ENCODE measurements at places on chromosomes 11 and 22. TPM values are rescaled to one million over a fixed set of nuclear protein-coding genes. Genes with fewer than 3 reads are reported as not detected.

- DNase-seq = no peak
Observed at GRCh38 chr11:45369313-45369712, 83.2 kb upstream of the SYT13 start.

GRCh38 chr11:87212891-87213290, 175.2 kb downstream of the TMEM135 start:
- DNase-seq = no peak

GRCh38 chr11:113593698-113594308, 112.3 kb downstream of the TMPRSS5 start:
- no peak for DNase-seq

- DNase-seq = no peak
Observed at GRCh38 chr11:12646478-12646877, 27.7 kb upstream of the TEAD1 start.

DNA sequence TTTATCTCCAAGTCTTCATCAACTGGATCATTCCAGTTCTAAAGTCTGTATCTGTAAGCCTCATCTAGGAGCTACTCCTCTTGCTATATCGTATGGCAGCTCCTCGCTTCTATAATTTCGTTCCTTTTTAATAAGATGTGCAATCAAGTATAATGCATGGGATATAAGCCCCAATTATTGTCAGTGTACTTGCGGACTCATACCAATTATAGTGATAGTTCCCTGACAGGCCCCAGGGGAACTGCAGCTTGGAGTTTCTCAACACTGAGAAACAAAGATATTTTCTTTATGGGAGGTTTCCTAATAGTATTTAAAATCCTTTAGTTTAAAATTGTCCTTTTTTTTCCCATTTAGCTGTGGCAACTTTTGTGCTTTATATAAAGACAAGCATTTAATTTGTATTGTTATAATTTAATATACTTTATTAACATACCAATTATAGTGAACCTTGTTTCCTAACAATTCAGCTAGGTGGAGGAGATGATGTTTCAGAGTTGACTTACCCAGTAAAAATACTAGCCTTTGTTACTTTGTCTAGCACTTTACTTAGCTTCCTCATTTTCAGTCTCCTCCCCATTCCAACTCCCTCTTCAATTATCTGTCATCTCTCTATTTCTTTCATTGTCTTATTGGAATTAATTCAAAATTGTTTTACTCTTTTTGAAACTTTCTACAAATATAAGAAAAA, 25.3 kb upstream of the DDX17 start:
- no peak for DNase-seq

- DNase-seq = no peak
Observed at GRCh38 chr11:134347441-134347840, 15.7 kb downstream of the GLB1L2 start.

GRCh38 chr11:109363682-109364081, 58.3 kb upstream of the C11orf87 start:
- no peak for DNase-seq

DNA sequence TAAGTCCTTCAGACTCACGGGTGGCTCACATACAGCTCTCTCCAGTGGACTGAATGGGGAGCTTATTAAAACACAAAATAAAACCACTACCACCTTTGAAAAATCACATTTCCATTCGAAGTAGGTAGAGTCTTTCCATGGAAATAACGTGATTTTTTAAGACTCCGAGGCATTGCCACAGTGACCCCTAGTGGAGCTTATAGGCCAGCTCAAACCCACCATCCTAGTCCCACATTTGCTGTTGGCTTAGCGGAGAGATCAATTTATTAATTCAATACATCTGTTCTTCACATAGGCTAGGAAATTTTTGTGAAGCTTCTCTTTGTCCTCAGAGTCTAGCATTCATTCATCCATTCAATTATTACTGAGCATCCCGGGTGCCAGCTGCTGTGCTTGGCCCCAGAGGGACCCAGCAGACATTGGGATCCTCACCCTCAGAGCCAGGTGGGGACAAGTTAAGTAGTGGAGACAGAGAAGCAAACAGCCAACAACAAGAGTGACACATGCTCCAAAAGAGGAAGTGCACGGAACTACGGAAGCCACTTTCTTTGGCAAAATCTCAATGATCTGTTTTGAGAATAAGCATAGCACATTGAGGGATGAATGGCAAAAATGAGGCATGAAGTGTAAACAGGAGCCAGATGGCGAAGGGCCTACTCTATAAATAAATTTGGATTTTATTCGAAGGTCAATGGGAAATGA, 10.2 kb upstream of the P4HA3 start:
- no peak for DNase-seq

DNA sequence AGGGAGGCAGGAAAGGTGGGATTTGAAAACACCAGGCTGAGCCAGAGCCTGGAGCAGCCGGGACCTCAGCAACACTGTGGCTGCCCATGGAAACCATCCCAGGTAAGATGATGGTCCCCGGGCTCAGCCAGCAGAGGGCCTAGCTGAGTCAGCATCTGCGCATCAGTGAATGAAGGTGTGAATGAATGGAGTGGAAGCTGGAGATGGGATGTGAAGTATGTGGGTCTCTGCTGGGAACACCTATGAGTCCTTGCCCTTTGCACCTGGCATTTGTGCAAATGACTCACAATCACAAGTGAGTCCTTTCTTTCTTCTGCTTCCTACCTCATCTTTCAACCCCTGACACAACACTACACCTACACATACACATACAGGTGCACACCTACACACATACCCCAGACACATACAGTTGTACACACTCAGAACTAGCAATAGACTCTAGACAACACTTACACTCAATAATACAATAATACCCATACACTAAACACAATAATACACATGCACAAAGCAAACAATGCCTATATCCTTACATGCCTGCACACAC, 62.8 kb upstream of the PRDM11 start:
- DNase-seq = no peak

DNA sequence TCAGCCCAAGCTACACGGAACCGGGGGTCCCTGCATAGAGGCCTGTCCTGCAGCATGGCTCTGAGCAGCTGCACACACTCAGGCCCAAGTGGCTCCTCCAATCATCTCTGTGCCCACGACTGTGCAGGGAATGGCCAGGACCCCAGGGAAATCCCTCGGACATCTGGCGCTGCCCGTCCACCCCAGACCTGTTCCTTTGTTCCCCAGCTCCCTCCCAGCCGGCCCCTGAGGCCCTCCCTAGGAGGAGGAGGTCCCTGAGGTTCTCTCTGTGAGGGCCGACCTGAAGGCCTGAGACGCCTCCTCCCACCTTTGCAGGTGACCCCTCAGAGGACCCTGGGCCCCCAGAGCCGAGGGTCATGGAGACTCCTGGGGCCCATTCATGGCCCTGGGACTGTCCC, 1.1 kb downstream of the MLC1 start:
- DNase-seq = no peak

DNA sequence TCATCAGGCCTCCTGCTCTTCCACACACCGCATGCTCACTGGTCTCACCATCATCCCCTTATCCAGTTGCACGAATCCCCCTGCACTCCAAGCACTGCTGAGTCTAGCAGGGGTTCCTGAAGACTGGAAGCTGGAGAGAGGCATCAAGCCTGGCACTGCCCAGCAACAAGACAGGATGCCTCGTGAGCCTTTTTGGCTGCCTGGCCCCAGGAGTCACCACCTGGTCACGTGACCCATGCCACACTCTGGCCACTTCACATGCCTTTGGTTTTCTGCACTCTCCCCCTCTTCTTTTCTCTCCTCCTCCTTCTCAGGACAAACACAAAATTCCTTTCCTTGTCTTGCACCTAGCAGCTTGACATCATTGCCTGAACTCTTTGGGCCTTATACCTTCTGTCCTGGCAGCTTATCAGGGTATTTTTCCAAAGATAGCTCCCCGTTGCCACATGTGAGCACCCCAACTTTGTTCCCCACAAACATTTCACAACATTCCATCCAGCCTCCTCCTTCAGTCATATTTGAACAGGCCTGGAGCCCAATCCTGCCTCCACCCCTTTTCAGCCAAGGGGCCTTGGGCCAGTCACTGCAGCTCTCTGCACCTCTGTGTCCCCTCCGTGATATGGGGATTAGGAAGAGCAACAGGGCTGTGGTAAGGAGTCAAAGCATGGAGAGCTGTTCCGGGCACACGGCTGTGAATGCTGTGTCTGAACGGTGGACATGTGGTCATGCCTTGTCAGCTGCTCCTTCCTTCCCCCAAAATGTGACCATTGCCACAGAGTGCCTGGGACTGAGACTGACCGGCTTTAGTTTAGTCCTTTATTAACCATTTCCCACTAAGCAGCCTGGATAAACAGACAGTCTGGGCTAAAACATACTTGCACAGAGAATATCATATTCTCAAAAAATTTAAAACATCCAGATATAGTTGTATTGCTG, 2.8 kb upstream of the PACSIN2 start:
- no peak for DNase-seq

DNA sequence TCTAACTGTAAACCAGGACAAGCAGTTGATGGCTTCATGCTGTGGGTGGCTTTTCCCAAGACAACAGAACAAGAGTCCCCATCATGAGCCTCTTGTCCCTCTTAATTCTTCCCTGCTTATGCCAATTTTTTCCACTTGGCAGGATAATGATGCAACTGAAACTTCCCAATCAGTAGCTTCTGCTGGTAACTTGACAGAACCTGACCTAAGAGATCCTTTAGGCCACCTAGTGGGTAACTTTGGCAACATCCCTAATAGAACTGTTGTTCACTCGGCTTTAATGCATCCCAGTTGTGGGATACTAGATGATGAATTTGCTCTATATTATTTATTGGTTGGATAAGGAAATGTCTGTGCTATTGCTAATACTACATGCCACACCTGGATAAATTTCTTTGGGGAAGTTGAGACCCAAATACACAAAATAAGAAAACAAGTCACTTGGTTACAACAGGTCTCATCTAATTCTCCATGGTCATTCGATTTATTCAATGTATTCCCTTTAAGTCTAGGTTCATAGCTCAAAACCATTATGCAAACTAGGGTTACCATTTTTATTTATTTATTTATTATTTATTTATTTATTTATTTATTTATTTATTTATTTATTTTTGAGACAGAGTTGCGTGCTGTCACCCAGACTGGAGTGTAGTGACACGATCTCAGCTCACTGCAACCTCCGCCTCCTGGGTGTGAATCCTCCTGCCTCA, 41.4 kb upstream of the NFAM1 start:
- no peak for DNase-seq

DNA sequence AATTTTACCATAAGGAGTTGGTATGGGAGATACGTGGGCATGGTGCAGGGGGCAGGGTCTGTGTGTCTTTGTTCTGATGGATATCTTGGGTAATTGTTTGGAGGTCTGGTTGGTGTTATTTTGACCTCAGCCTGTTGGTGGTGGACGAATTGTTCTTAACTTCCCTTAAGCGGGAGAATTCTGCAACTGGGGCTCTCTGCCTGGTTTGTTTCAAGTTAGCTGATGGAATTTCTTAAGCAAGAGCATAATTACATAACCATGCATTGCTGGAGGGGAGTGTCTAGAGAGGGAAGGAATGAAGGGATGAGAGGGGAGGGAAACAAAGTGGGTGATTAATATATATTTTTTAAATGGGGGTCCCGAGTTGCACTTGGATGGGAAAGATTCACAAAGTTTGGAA, 908.5 kb upstream of the RAG2 start:
- DNase-seq = no peak

DNA sequence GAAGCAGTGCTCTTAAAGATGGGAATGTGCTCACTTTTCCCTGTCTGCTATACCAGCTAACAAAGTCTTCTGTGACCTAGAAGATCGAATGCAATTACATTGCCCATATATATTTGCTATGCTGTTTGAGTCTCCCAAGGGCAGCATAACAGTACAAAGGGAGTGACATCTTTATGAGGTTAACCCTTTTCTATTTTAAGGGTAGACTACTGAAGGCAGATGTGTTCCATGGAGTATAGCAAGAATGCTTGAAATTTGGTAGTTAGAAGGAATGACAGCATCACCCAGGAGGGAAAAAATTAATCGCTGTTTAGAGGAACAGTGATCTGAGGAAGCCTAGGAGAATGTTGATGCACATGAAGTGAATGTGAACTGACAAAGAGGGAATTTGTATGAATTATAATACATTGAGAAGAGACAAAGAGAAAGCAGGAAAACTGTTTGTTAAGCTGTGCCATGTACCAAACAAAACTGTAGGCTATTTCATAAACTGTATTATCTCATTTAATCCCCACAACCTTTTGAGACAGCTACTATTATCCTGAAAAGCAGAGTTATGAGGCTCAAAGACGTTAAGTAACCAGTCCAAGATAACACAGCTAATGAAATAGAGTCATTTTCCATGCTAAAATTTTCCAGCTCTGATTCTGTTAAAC, 13.0 kb downstream of the MAML2 start:
- DNase-seq = no peak

DNA sequence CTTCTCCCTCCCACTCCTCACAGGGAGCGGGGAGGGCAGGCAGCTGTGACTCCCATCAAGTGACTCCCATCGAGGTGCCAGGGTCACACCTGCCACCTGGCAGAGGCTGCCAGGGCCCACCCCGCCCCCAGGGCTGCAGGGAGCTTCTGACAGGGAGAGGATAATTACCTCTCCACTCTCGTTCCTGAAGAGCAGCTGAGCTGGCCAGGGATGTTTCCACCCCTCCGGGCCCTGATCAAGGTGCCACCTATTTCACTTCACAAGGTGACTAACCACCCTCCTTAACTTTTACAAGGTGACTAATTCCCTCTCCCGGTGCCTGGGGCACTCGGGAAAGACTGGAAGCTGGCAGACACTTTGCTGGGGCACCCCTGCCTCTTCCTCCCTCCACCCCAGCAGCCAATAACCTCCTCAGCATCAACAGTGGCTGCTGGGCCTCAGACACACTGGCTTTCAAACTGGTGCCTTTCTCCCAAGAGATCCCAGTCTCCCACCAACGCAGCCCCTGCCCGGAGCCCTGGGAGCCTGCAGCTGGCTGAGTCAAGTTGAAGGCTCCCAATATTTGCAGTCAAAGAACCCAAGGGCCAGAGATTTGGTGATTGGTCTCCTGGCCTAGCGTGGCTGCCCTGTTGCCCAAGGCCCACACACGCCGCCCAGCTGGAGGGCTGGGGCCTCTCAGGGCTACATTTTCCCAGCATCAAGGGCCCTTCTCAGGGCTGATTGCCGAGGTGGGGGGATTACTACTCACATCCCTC, 22.0 kb upstream of the MYRF start:
- no peak for DNase-seq

DNA sequence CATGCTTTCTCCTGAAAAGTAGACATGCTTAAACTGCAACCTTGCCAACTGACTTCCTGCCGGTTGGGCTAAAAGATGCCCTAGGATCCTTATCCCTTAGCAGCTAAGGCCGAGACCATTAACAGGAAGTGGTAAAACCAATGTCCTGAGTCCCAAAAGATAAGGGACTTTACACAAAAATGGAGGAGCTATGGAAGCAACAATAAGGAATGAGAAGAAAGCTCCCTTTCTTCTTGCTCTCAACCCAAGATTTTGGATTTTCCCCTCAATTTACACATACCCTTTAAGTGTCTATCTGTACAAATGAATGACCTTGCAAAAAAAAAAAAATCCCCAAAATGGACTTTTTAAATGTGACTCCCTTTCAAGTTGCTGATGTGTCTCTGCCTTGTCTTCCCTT, 11.1 kb downstream of the MRPL17 start:
- DNase-seq = no peak

KIF18A gene
- not detected for total RNA-seq

FREY1 gene
- 0.47 TPM for total RNA-seq

EXPH5 gene
- 3.5 TPM for total RNA-seq

TMEM135 gene
- total RNA-seq = 23.1 TPM

TRIM29 gene
- total RNA-seq = not detected

TRIM51 gene
- total RNA-seq = not detected

TRIM48 gene
- not detected for total RNA-seq

CCDC87 gene
- total RNA-seq = 0.18 TPM

C1QTNF5 gene
- 25.1 TPM for total RNA-seq

SLN gene
- 427 TPM for total RNA-seq

DDIAS gene
- 0.86 TPM for total RNA-seq

DRICH1 gene
- not detected for total RNA-seq

GVQW3 gene
- 2.1 TPM for total RNA-seq

TBC1D10A gene
- total RNA-seq = 12.3 TPM

Data from left cardiac atrium (tissue), 4 donors.